ENCODE measurements at places on chromosomes 16 and 17.

DNA sequence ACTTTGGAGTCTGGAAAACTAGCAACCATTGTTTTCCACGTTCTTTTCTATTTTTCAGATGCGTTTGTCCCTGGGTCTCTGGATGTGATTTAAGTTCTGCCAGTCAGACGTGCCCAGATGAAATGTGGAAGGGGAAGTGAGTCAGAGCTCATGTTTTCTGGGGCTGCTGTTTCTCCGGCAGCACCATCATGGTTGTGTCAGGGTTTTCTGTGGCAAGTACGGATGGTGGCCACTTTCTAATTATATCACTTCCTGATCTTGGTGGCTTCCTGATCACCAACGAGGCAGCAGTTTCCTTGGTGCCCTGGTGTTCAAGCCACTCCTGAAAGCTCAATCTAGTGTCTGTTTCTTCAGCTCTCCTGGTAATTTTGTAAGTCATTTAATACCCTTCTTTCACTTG is 31.4 kb upstream of the PMFBP1 start:
- peak; percentile 44 for DNase-seq

- no peak for DNase-seq
Measured at GRCh38 chr16:81165411-81166097, 69.4 kb upstream of the GCSH start.

GRCh38 chr17:40230670-40231069 is 11.6 kb downstream of the WIPF2 start:
- no peak for DNase-seq

DNA sequence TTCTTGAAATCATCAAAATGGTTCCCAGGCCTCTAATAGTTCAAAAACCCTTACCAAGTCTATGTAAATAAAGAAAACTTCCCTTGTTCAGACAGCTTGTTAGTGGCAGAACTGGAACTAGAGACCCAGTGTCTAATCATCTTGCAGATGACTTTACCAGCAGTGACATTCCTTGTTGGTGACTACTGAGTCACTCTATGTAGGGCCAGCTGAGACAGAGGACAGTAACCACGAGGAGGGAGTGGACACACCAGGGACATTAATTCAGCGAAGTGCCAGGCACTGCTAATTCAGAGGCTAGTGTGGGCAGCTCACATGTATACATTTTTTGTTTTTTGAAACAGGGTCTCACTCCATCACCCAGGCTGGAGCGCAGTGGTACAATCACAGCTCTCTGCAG is 6.1 kb upstream of the HEATR3 start:
- DNase-seq: no peak

DNA sequence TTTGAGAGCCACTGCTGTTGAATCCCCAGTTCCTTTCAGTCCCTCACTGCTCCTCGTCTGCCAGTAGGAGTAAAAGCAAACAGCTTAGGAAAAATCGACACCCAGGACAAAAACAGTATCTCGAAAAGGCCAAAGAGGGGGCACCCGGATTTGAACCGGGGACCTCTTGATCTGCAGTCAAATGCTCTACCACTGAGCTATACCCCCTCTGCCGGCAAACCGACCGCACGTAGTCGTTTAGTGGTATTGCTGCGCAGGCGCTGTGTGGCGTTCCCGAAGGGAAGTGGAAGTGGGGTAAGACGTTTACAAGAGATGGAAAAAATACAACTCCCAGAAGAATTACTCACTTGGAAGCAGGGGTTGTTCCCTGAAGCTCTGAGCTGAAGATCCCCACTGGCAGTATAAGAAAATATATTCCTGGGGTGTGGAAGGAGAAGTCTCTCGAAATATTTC is 2.2 kb upstream of the PLXDC1 start:
- peak; percentile 96 for DNase-seq

- no peak for DNase-seq
Measured at GRCh38 chr17:2814481-2815341, 18.5 kb downstream of the RAP1GAP2 start.

DNA sequence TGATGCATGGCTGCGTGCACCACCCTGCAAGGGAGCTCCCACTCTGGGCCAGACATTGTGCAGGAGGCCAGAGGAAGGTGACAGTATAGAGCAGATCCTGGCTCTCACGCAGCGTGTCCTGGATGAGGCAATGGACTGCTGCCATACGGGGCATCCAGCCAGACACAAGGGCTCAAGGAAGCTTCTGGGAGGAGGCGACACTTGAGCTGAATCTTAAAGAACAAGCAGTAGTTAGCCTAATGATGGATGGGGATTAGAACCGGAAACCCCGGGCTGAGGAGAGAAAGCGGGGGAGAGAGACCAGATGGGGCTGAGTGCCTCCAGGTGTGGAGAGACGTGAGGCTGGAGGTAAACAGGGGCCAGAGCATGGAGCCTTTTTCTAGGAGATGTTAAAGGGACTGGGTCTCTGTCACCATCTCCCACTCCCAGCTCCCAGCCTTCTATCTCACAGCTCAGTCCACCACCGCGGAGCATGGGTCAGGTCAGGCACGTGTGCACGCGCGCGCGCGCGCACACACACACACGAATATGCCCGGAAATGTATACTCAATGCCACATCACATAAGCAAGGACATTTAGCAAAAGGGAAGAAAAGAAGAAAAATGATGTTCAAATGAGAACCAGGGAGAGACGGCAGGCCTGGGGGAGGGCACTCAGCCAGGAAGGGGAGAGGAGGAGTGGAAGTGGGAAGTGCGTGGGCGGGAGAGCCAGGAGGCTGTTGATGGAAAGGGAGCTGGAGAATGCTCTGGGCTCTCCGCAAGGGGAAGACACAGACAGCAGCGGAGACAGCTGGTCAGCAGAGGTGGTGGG is 46.3 kb downstream of the CCDC42 start:
- no peak for DNase-seq

GRCh38 chr17:40433551-40434415 is 9.5 kb upstream of the IGFBP4 start:
- DNase-seq: no peak

- no peak for DNase-seq
Measured at GRCh38 chr17:10337976-10338375, 34.8 kb downstream of the MYH13 start.

DNA sequence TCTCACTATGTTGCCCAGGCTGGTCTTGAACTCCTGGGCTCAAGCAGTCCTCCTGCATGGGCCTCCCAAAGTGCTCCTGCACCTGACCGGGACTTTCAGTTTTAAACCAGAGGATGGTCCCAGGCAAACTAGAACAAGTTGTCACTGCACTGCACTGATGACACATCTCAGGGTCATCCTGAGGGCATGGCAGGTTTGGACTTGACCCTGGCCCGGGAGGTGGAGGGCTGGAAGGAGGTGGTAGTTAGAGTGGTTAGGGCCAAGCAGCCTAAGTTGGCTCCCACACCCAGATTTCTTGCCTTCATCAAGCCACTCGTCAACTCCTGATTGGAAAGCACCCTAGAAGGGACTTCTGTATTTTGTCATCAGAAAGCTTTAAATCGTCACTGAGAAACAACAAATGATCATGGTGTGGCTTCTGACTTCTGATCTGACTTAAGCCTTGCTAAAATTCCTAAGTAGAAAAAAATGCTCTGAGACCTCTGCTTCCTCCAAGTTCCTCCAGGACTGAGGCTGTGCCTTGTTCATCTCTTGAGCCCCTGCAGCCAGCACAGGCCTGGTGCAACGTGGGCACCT is 43.5 kb downstream of the EMP2 start:
- DNase-seq: no peak

GRCh38 chr17:5662409-5663085 is 78.2 kb upstream of the NLRP1 start:
- no peak for DNase-seq

DNA sequence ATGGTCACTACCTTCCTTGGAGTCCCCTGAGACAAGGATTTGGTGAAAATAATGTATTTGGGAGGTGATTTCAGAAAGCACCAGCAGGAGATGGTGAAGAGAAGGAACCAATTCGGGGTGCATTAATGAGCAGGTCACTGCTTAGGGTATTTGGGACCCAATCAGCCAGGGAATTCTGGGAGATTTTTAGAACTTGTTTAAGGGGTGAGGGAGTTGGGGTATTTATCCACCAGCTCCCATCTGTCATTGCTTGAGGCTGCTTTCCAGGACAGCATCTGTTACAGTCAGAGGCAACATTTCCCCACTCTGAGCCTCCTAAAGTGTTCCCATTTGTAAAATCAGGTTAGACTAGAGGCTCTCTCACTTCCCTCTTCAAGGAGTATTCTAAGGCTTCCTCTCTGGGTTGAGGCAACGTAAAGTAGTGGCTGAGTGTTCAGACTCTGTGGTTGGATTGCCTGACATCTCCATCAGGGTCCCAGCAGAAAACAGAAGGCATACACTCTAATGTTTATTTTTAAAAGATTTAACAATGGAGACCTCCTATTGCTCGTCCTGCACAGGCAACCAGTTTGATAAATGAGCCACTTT is 60.9 kb downstream of the CLEC19A start:
- no peak for DNase-seq

DNA sequence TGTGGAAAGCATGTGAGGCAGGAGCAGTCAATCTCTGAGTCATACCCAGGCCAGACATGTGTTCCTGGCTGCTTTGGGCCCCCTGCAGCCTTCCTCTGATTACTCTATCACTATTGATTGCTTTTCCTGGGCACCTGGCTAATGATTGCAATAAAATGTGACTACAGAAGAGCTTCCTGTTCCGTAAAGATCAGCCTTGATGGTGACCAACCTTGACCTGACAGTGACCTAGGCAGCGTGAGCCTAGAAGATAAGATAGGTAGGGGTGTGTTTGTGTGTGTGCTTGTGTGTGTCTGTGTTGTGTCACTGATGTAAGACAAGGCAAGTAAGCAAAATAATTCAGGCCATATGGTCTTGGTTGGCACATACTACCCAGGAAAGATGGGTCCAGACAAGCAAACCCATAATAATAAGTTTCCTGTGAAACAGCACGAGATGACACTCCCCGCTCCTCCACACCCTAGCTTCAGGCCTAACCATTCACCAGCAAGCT is 367.7 kb upstream of the CDH11 start:
- no peak for DNase-seq

DNA sequence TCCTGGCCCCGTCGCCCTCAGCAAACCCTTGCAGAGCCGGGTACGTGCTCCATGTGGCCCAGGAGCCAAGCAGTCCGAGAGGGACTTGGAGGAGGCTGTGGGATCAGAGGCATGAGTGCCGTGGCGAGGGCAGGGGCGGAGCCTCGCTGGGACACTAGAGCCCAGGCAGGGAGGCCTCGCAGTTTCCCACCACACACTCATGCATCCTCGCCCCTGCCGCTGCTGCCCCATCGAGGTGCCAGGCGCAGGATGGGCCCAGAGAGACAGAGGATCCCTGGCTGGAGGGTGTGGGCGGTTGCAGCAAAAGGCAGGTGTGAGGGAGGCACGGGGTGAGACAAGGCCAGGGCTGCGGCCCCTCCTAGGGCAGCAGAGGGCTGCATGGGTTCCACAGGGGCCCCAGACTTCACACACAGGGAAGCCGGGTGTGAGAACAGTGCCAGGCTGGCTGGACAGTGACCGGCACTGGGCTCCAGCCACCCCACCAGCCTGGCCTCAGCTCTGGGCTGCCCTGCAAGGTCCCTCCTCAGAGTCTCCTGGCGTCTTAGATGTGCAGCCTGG is 7.7 kb downstream of the BCAR1 start:
- DNase-seq: no peak

- no peak for DNase-seq
Measured at GRCh38 chr16:75341564-75342307, 90.3 kb upstream of the BCAR1 start.

GRCh38 chr16:29321585-29321984 is 84.9 kb downstream of the NPIPB11 start:
- no peak for DNase-seq

- DNase-seq: no peak
Measured at GRCh38 chr16:77327717-77328116, 107.1 kb downstream of the ADAMTS18 start.

DNA sequence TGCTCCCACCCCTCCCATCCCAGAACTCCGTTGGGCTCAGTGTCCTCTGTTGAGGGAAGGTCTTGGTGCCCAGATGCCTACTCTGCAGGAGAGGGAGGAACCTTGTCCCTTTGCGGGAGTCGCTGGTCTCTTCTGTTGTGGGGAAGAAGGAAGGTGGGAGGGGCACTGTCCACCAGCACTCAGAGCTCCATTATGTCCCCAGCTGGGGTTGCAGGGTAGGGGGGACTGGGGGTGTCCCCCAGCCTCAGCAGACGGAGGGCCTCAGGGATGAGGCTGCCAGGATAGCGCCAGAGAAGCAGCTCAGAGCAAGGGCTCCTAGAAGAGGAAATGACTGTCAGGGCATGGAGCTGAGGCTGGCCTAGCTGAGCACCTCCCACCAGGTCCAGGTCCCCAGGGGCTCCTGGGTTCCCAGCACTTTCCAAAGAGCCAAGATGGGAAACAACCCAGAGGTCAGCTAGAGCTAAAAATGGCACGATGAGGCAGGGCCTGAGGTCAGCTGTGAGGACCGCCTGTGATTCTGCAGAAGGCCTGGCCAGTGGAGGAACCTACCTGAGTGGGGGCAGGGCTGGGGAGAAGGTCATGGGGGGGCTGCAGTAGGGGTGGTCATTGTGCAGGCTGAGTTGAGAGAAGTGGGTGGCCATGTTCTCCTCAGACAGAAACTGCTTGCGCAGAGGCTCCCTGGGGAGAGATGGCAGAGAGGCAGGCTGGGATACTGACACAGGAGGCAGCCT is 893 bp downstream of the HCFC1R1 start:
- DNase-seq: no peak

- DNase-seq: peak; percentile 62
Measured at GRCh38 chr17:47279062-47279801, 25.6 kb downstream of the ITGB3 start.

- peak; percentile 86 for DNase-seq
Measured at GRCh38 chr17:50161023-50161910, 4.5 kb upstream of the SGCA start.

- no peak for DNase-seq
Measured at GRCh38 chr16:87808108-87808507, 42.3 kb upstream of the KLHDC4 start.

GRCh38 chr16:23172994-23173393 is 9.6 kb upstream of the SCNN1G start:
- no peak for DNase-seq

- DNase-seq: peak; percentile 50
Measured at GRCh38 chr16:14070877-14071575, at the start of gene MRTFB. TSS of gene MRTFB (plus strand) at chr16:14071319. CDS start at chr16:14140607, 69,288 bp downstream.

DNA sequence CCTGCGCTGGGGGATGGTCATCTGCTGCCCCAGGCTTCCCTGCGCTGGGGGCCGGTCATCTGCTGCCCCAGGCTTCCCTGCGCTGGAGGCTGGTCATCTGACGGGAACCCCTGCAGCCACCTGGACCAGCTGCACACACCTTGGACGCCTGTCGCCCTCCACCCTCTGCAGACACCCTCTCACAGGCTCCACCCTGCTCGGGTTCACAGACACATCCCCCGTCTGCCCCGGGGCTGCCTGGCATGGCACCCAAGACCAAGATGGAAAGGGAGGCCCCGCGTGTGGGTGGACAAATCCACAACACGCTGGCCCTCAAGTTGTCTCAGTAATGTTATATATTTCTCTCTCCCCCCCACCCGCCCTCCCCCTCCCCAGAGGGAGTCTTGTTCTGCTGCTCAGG is 89.6 kb downstream of the ANKRD11 start:
- no peak for DNase-seq

Data from tibial nerve (tissue), 4 donors.